Muscle of back (tissue), 13 donors: ENCODE measurements at places on chromosomes 2 and 18. TPM values are rescaled to one million over a fixed set of nuclear protein-coding genes. Genes with fewer than 3 reads are reported as not detected.
A peak's percentile ranks its signal among the peaks of the same experiment; 100 is the strongest.

Gene UGT1A7
- not detected for polyA plus RNA-seq

DNA sequence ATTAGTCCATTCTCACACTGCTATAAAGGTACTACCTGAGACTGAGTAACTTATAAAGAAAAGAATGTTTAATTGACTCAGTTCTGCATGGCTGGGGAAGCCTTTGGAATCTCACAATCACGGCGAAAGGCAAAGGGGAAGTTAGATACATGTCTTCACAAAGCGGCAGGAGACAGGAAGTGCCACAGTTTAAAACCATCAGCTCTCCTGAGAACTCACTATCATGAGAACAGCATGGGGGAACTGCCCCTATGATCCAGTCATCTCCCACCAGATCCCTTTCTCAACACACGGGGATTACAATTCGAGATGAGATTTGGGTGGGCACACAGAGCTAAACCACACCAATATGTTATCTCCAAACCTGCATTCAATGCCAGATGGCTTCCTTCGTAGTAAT lies 716.1 kb downstream of the DCC start:
- no peak for DNase-seq

DNA sequence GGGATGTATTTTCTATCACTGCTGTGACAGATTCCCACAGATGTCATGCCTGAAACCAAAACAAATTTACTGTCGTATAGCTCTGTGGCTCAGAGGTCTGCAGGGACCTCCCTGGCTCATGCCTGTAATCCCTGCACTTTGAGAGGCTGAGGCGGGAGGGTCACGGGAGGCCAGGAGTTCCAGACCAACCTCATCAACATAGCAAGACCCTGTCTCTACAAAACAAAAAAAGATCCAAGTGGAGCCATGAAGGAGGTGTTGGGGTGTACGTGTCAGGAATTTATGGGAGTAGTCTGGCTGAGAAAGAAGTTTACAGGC lies 51.0 kb upstream of the FAHD2A start:
- no peak for DNase-seq

DNA sequence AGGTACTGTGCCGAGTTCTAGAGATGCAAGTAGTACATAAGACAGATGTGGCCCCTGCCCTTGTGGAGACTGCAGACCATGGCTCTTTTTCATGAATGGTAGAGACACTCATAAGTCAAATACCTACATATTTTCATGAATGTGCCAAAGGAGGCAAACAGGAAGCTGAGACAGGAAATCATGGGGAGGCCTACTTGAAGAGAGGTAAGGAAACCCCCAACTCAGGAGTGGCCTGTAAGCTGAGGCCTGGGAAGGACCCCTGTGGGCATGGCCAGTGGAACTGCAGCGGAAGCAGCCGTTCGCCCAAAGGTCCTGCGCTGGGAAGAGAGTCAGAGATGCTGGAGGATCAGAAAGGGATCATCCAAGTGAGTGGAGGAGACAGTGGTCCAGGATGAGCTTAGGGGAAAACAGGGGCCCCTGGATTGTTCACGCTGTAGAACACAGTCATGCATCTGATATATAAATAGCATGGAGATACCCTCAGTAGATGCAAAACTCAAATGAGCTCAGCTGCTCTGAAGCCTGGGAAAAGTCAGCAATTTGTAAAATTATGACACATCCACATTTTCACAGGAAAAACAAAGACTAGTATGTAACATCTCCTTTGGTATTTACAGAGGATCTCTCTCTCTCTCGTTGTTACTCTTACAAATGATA lies 228.9 kb downstream of the NEDD4L start:
- no peak for DNase-seq

Gene CYBRD1
- 93.6 TPM for polyA plus RNA-seq

DNA sequence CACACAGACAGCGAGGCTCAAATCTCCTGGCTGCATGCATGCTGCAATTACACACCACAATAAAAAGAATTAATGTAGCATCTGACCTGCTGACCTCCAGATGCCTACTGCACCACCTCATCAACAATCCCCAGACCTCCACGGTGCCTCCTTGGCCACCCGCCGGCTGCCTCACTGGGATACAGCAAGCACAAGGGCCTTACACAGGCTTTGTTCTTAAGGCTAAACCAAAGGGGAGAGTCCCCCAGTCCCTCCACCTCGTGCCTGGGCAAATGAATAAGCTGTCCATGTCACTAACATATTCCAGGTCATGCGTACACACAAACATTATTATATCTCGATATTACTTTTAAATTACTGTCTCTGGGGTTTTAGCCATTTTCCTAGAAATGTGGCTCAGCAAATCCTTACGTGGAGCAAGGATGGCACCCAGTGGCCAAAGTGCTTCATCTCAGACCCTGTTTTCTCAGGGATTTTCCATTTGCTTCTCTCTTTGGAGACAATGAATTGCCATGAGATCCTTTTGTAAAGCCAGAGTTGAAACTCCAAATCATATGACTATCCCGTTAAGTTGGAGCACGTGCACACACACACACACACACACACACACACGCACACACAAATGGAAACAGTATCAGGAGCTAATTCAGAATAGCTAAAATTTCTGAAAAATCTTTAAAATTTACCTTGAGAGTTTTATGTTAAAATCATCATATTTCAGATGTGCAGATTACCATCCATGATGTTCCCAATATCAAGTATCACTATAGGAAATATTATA lies 313.8 kb downstream of the PDE11A start:
- peak; percentile 90 for DNase-seq

- DNase-seq = no peak
These were observed 154.6 kb downstream of the DYM start for GRCh38 chr18:49305688-49306336.

Gene CTDP1
- polyA plus RNA-seq = 7.4 TPM

Gene COL6A3
- 255 TPM for polyA plus RNA-seq

Gene KCNF1
- 3.2 TPM for polyA plus RNA-seq

Gene RAB3GAP1
- polyA plus RNA-seq = 31.2 TPM

DNA sequence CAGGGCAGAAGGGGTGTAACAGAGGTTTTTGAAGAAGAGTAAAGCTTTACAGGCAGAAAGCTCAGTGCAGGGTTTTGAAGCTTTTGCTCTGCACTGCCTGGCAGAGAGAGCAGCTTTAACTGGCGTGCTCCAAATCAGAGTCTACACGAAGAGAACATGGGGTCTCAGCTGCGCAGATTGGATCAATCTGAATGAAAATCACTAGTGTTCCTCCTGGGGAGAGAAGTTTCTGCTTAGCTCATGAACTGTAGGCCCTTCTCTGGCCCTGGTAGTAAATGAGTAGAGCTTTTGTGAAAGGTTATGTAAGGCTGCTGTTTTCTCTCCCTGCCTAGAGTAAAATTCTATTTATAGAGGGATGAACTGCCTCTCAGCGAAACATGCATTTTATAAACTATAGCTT lies 13.6 kb downstream of the DCC start:
- no peak for DNase-seq

GRCh38 chr18:70998490-70998889 lies 709.6 kb downstream of the SOCS6 start:
- no peak for DNase-seq

Gene MSTN
- polyA plus RNA-seq = 34.2 TPM

- DNase-seq = no peak
These were observed 30.8 kb downstream of the COBLL1 start for GRCh38 chr2:164810843-164811242.

Gene ATRAID
- 95.7 TPM for polyA plus RNA-seq

Gene ABHD1
- polyA plus RNA-seq = 0.71 TPM

- DNase-seq = no peak
These were observed 105.6 kb upstream of the CCDC150 start for GRCh38 chr2:196533772-196534397.

- peak; percentile 13 for DNase-seq
These were observed 1.3 kb upstream of the KCMF1 start for GRCh38 chr2:84969511-84970209.

DNA sequence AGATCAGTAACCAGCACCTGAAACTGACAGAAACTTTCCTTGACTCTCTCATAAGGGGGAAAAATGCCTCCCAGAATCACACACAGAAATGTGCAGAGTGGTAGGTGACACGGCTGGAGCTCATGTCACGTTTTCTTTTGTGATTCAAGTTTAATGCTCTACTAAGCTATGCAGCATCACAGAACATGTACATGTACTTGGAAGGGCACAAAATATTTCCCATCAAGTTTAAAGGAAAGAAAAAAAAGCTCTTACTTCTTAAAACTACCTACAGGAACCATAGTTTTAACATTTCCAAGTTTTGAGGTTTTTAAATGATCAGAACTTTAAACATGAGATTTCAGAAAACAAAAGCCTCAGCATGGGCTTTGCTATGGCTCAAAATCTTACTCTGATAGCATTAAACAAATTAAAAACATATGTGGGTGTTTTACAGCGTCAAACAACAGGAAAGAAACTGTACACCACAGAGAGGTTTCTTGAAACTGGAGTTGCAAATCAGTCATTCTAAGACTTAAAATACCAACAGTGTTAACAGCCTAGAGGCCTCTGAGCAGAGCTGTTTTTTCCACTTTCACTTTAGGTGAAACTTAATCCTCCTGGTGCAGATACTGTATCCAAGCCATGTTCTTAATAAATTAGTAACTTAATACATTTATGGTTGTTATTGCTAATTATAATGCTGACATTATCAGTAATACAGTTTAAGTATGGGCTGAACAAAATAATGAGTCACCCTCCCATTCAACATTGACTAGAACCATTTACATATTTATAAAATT lies 30.1 kb downstream of the MBP start:
- peak; percentile 87 for DNase-seq

DNA sequence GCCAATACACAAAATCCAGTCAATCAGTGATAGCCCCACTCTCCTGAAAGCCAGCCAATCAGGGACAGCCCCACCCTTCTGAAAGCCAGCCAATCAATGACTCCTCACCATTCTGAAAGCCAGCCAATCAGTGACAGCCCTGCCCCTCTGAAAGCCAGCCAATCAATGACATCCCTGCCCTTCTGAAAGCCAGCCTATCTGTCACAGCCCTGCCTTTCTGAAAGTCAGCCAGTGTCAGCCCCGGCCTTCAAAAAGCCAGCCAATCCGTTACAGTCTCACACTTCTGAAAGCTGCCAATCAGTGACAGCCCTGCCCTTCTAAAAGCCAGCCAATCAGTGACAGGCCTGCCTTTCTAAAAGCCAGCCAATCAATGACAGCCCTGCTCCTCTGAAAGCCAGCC lies 95.9 kb upstream of the HDAC4 start:
- no peak for DNase-seq

Gene FRZB
- 20.9 TPM for polyA plus RNA-seq

Gene RAMP1
- polyA plus RNA-seq = 41.5 TPM

Gene CRYGC
- not detected for polyA plus RNA-seq

- DNase-seq = no peak
These were observed 94.2 kb upstream of the CDH20 start for GRCh38 chr18:61239051-61239450.

GRCh38 chr18:51229328-51229727 lies 31.8 kb upstream of the MEX3C start:
- no peak for DNase-seq

GRCh38 chr2:227813229-227813561 lies 447 bp upstream of the CCL20 start:
- no peak for DNase-seq

- DNase-seq = no peak
These were observed 11.2 kb upstream of the GYPC start for GRCh38 chr2:126644630-126645191.

Gene OSR1
- 23.7 TPM for polyA plus RNA-seq

DNA sequence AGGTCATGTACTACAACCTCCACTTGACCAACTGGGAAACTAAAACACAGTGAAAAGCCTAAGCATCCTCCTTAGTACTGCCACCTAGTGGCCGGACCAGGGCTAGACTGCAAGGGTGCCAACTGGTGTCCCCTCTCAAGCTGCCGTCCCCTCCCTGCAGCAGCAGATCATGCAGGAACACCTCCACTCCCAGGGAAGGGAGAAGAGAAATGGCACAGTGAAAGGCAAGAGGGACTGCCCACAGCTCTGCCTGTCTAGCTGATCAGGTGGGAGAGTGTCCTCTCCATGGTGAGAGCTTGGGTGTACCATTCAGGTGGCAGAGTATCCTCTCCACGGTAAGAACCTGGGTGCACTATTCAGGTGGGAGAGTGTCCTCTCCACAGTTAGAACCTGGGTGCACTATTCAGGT lies 78.1 kb downstream of the AAK1 start:
- peak; percentile 59 for DNase-seq

Gene PARD6G
- polyA plus RNA-seq = 5.1 TPM

GRCh38 chr2:239773228-239774141 lies 251.7 kb downstream of the NDUFA10 start:
- DNase-seq = no peak

DNA sequence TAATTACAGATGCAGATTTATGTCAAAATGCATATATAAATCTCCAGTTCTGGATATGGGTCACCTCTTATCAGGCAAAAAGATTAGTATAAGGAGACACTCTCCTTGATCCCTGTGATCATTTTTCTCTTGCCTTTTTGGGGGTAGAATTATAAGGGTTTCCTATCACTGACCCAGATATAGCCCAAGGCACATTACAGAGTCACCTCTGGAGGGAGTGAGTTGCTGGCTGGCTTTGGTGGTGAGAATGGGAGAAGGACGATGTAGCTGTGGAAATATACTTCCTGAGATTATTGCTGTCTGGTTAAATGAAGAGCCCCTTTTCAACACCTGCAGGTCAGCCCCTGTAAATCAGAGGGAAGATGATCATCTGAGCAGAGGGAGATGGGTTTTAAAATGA lies 418.7 kb downstream of the MTX2 start:
- no peak for DNase-seq

Gene MOCOS
- polyA plus RNA-seq = 0.16 TPM

GRCh38 chr2:205814039-205814364 lies 131.7 kb downstream of the NRP2 start:
- no peak for DNase-seq

- DNase-seq = no peak
These were observed 36.1 kb downstream of the ABCG8 start for GRCh38 chr2:43874776-43875451.

DNA sequence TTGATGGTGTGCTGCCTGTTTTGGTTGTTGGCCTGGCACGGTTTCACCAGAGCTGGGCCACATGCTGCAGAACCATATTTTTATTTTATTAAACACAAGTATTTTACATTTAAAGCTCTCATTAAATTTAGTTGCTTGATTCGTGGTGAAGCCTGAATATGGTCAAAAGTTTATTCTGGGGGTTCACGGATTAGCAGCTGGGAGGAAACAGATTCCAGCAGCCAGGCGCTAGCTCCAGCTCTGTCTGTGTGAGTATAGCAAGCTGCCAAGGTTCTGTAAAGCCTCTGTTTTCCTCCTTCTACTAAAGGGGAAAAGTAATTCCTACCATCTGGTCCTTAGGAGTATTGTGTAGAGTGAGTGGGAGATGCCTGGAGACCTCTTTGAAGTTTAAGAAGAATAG lies 22.5 kb downstream of the GATA6 start:
- DNase-seq = peak; percentile 30
